ENCODE measurements at places on chromosomes 7 and 10.

DNA sequence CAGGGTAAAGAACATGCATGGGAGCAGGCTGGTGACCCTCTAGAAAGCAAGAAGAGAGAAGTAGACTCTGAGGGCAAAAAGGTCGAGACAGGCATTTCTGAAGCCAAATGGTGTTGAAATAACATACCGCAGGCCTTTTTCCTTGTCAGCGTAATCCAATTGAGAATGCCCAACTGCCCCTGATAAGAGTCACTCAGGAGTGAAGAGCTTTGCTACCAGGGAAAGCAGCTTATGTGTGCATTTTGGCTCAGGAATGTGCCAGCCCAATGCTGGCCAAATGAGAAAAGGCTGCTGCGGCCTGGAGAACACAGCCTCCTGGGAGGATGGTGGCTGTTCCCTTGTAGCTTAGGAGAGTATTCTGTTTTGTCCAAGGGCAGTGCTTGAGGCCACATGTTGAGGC lies 61.4 kb upstream of the NFKB2 start:
- no peak for DNase-seq

GRCh38 chr10:119177708-119178371 lies 772 bp downstream of the PRDX3 start:
- DNase-seq = peak; percentile 12

DNA sequence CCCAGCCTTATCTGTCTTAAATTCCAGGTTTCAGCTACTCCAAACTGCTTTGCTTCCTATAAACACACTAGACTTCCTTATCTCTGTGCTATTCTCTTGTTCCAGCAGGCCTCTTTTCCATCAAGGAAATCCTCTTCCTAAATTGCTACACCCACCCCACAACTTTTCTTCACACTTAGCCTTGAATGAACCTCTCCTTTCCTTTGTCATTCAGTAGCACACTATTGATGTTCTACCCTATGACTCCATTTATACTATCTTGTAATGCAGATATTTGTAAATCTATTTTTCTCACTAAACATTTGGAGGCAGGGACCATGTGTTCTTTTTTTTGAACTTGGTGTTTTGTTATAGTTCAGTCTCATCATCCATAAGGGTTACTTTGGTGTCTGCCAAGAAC lies 3.7 kb downstream of the SLC16A9 start:
- DNase-seq = no peak

DNA sequence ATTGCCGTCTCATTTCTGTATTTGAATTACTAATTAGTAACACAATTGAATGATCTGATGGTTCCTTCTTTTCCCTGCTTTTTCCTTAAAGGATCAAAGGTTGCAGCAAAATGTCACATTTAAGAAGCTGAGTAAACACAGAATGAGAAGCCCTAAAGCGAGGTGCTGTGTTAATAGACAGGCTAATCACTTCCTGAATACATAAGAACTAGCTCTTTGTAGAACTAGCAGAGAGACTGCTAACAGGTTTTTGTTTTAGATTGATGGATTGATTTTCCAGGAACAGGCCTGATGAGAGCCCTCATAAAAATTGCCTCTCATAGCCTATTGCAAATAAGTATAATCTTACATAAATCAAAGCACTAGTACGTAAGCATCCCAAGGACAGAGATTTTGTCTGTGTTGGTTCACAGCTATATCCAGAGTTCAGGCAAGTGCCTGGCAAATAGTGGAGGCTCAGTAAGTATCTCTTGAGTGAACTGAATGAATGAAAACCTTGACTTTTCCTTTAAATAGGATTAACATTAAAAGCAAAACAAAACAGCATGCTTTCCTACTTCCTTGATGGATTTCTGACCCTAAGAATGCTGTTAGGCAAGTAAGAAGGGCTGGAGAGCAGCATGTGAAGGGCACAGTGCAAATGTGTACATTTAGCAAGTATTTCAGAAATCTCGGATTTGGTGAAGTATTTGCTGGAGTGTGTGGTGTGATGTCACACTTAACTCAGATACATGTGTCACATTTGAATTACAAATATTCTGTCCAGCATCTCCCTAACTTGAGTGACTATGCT lies 3.3 kb downstream of the TMEM229A start:
- DNase-seq = no peak

- DNase-seq = no peak
These were observed 24.4 kb downstream of the PLXNA4 start for GRCh38 chr7:132551886-132552285.

DNA sequence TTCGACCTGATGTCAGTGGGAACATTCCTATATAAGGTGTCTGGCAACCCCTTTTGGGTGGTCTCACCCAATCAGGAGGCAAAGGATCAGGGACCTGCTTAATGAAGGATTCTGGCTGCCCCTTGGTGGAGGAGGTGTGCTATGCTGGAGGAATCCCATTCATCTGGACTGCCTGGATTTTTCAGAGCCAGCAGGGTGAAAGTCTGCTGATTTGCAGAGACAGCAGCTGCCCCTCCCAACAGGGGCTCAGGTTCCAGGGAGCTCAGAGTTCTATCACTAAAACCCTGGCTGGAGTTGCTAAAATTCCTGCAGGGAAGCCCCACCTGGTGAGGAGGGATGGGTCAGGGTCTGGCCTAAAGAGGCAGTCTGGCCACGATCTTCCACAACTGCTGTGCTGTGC lies 398.5 kb upstream of the CNTNAP2 start:
- DNase-seq = no peak

GRCh38 chr10:49289480-49289879 lies 9.5 kb upstream of the C10orf71 start:
- DNase-seq = no peak

DNA sequence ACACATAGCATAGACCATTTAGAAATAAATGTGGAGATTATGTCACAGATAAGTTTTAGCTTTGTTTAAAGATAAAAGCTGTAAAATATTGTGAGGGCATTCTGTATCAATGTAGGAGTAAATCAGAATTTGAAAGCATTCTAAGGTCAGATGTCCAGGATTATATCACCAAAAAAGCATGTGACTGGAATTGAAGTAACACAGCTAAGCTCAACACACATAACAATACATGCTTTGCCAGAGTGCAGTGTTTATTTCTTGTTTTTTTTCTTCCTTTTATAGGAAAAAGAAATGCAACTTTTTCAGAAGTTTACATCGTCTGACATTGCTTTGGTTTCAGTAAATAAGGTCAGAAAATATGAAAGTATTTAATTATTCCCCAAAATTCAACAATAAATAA lies 183.4 kb downstream of the HTR7 start:
- DNase-seq = no peak

- DNase-seq = no peak
These were observed 215.3 kb downstream of the MAD1L1 start for GRCh38 chr7:2017481-2017891.

DNA sequence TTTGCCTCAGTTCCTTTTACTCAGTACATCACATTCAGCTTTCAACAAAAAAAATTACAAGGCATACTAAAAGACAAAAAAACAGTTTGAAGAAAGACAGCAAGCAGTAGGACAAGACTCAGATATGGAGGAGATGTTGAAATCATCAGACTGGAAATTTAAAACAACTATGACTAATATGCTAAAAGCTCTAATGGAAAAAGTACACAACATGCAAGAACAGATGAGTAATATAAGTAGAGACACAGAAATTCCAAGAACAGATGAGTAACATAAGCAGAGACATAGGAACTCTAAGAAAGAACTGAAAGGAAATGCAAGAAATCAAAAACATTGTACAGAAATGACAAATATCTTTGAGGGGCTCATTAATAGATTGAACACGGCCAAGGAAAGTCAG lies 402.6 kb downstream of the NEBL start:
- no peak for DNase-seq

- no peak for DNase-seq
These were observed 26.7 kb upstream of the CUX1 start for GRCh38 chr7:101790566-101791293.

Data from stimulated activated CD4-positive, alpha-beta T cell treated with anti-CD3 and anti-CD28 coated beads, Interleukin-15, amount 100 ng/mL, for 1 hour (primary cell).